Adrenal gland (tissue), 19 donors: ENCODE measurements at places on chromosomes 5 and 9. TPM values are rescaled to one million over a fixed set of nuclear protein-coding genes. Genes with fewer than 3 reads are reported as not detected.
A peak's percentile ranks its signal among the peaks of the same experiment; 100 is the strongest.

- H3K27ac ChIP-seq: peak within 1 kb of the TSS; percentile 86
- peaks cover 10% of the 10 kb centered on the region for H3K4me1 ChIP-seq
- no peak within 1 kb of the TSS for H3K4me3 ChIP-seq
- no peaks in the 10 kb centered on the region for H3K36me3 ChIP-seq
These were observed at the start of gene LTC4S for GRCh38 chr5:179793468-179794139. Gene LTC4S (plus strand): TSS chr5:179793986. CDS start chr5:179794081, 95 bp downstream.

GRCh38 chr5:178527458-178528307 lies 62.5 kb downstream of the COL23A1 start:
- H3K36me3 ChIP-seq: no peaks in the 10 kb centered on the region
- H3K4me1 ChIP-seq: no peaks in the 10 kb centered on the region
- H3K27me3 ChIP-seq: no peaks in the 10 kb centered on the region
- H3K4me3 ChIP-seq: no peak overlapping the region

GRCh38 chr5:178839319-178839704 lies 20.4 kb upstream of the ZNF354B start:
- DNase-seq: peak; percentile 77
- H3K36me3 ChIP-seq: no peaks in the 10 kb centered on the region
- H3K27me3 ChIP-seq: no peaks in the 10 kb centered on the region
- no peak overlapping the region for H3K27ac ChIP-seq
- H3K4me3 ChIP-seq: no peak overlapping the region
- H3K4me1 ChIP-seq: no peaks in the 10 kb centered on the region

DNA sequence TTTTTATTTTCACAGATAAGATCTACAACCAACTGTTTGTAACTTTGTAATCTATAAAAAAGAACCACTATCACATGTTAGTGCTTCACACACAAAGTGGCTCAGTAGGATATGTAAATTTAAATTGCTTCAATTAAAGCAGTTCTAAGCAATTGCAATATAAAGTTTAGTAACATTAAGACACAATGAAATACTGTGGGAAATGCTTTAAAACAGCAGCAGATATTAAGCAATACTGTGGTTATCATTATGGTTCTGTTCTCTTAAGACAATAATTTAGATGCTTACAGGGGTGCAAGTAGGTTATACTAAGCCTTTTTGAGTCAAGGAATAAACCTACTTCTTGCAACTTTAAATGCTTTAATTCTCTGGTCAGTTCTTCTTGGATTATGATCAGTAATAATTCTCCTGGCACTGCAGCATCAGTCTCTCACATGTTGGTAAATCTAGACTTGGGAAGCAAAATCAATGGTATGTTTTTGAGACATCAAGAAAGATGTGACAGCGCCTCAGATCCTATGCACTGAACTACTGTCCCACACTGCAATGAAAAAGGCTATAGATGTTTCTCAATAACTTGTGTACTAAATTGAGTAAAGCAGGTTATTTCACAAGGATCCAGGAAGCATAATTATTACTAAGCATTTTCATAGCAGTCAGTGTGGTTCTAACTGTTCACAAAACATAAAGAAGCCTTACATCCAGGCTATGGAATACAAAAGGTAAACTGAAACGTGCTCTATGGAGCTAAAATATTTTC lies 338.7 kb upstream of the PDE4D start:
- no peaks in the 10 kb centered on the region for H3K36me3 ChIP-seq
- no peaks in the 10 kb centered on the region for H3K4me1 ChIP-seq
- no peak overlapping the region for H3K4me3 ChIP-seq
- no peak for DNase-seq

Gene CARD9
- 3.0 TPM for total RNA-seq

GRCh38 chr9:87659534-87660419 lies 66.1 kb upstream of the CTSL start:
- H3K4me3 ChIP-seq: no peak overlapping the region
- no peak for DNase-seq
- no peak overlapping the region for H3K27ac ChIP-seq
- no peaks in the 10 kb centered on the region for H3K27me3 ChIP-seq
- no peaks in the 10 kb centered on the region for H3K36me3 ChIP-seq
- no peaks in the 10 kb centered on the region for H3K4me1 ChIP-seq

DNA sequence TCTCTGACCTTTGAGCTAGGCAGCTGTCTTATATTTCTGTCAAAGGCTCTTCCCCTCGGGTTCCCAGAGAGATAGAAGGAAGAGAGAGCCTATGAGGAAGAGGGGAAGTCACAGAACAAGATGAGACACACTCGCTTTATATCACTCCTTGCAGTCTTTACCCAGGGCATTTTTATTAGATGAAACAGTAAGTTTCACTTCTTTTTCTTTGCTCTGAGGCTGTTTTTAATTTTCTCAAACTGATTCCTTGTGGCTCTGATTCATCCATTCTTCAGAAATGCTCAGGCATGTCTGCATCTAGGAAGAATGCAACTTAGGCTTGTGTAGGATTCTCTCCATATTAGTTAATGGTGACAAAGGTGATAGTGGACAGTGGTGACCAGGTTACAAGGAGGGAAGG lies 132.9 kb upstream of the CHD1 start:
- H3K4me1 ChIP-seq: no peaks in the 10 kb centered on the region
- no peaks in the 10 kb centered on the region for H3K36me3 ChIP-seq
- H3K27ac ChIP-seq: no peak overlapping the region

GRCh38 chr9:36140086-36141084 lies 3.9 kb downstream of the GLIPR2 start:
- no peak overlapping the region for H3K4me3 ChIP-seq
- H3K27ac ChIP-seq: no peak overlapping the region
- DNase-seq: no peak

DNA sequence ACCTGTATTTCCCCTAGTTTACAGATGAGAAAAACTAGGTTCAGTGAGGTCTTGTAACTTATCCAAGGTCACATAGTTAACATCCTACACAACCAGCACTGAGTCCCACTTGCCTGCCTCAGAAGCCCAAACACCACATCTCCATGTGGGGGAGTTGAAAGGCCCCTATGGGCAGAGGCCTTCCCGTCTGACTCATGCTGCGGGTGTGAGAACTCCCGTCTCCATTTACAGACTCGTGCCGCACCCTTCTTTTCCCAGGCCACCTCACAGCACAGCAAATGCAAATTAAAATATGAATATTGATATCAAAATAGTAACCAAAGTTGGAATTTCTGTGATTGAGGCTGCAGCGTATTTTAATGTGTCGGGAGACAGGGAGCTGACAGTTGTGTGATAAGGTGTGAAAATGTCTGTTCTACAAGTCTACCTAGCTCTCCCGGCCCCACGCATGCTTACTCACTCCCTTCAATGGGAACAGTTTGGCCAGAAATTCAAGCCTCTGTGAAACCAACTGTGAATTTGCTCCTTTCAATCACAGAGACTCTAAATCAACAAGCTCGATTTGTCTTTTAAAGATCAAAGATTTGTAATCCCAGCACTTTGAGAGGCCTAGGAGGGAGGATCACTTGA lies 90.1 kb downstream of the CRB2 start:
- H3K27me3 ChIP-seq: no peaks in the 10 kb centered on the region
- no peaks in the 10 kb centered on the region for H3K4me1 ChIP-seq
- no peak overlapping the region for H3K4me3 ChIP-seq
- H3K27ac ChIP-seq: no peak overlapping the region

Gene SMIM33
- total RNA-seq: not detected

Gene CYFIP2
- total RNA-seq: 52.3 TPM

Gene ESM1
- 2.4 TPM for total RNA-seq

- no peaks in the 10 kb centered on the region for H3K4me1 ChIP-seq
- H3K4me3 ChIP-seq: no peak overlapping the region
- DNase-seq: no peak
- H3K36me3 ChIP-seq: no peaks in the 10 kb centered on the region
- H3K27me3 ChIP-seq: no peaks in the 10 kb centered on the region
These were observed 407.7 kb upstream of the GRAMD2B start for GRCh38 chr5:126015235-126016181.

DNA sequence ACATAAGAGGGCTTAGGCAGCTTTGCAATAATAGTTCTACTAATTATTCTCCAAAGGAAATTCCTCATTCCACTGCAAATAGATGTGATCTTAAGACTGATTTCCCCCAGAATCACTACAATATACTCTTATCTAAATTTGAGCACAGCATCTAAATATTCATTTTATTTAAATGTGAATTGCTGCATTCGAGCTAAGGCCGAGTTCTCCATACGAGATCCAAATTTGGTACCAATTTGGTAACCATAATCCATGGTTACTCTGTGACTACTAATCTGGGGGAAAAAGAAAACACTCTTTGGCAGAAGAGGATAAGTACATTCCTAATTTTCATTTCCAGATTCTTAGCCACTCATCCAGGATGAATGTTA lies 19.7 kb upstream of the RIC1 start:
- H3K4me1 ChIP-seq: peaks cover 6% of the 10 kb centered on the region
- no peaks in the 10 kb centered on the region for H3K36me3 ChIP-seq
- DNase-seq: no peak

DNA sequence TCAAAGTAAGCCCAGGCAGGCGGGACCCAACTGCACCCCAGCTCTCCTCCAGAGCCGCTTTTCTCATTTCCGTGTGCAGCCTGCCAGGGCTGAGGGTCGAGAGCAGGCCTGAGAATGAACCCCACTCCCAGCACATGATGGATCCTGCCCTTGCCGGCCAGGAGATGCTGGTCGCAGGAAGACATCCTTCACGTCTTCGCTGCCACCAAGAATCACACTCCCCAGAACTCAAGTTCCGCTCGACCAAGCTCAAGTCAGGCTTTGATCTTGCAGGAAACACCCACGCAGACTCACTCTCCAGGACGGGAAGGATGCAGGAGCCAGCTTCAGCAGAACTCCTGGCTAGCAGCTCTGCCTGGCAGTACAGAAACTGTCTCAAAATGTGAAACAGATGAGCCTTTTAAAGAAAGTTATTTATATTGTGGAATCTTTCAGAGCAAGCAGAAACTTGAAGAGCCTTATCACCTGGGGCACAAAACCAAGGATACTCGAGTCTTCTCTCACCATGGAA lies 102.4 kb downstream of the ROR2 start:
- H3K4me1 ChIP-seq: peaks cover 13% of the 10 kb centered on the region
- no peak overlapping the region for H3K4me3 ChIP-seq
- no peaks in the 10 kb centered on the region for H3K27me3 ChIP-seq
- DNase-seq: no peak

Gene ETF1
- total RNA-seq: 41.9 TPM

- no peaks in the 10 kb centered on the region for H3K36me3 ChIP-seq
- no peak overlapping the region for H3K4me3 ChIP-seq
- no peaks in the 10 kb centered on the region for H3K27me3 ChIP-seq
- peak; percentile 33 for DNase-seq
- H3K27ac ChIP-seq: no peak overlapping the region
- H3K4me1 ChIP-seq: no peaks in the 10 kb centered on the region
These were observed 48.0 kb upstream of the CEP78 start for GRCh38 chr9:78187763-78188484.

- H3K4me1 ChIP-seq: peaks cover 3% of the 10 kb centered on the region
- no peak for DNase-seq
- H3K36me3 ChIP-seq: no peaks in the 10 kb centered on the region
- no peak overlapping the region for H3K4me3 ChIP-seq
- H3K27me3 ChIP-seq: no peaks in the 10 kb centered on the region
These were observed 33.9 kb upstream of the SEMA4D start for GRCh38 chr9:89531766-89532165.

Gene GNPDA1
- 61.4 TPM for total RNA-seq

DNA sequence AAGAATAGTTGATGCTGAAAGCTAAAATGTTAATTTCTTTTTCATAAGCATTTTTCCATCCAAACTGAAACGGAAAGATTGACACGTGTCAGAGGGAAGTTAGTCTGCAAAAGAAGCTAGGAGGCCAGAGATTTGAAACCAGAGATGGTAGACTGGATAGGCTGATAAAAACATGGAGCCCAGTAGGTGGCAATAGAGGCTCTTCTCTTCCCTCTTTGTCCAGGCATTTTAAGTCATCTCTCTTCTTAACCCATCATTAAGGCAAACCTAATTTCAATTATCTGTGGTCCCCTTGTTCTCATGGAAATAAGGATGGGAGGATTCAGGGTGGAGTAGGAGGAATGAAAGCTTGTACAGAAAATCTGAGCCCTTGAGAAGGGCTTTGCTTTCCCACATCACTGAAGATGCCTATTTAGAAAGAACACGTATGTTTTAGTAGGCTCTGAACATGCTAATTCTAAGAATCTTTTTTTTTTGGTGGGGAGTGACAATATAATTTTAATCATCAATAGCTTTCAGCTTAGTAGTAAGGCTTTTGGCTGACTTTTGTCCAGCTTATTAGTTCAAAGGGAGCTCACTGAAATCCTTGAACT lies 66.6 kb downstream of the ZNF474 start:
- no peak overlapping the region for H3K4me3 ChIP-seq
- H3K36me3 ChIP-seq: no peaks in the 10 kb centered on the region
- H3K4me1 ChIP-seq: no peaks in the 10 kb centered on the region
- no peaks in the 10 kb centered on the region for H3K27me3 ChIP-seq

GRCh38 chr5:79200573-79201183 lies 35.3 kb upstream of the JMY start:
- no peak overlapping the region for H3K4me3 ChIP-seq
- H3K27ac ChIP-seq: no peak overlapping the region
- H3K27me3 ChIP-seq: no peaks in the 10 kb centered on the region
- H3K4me1 ChIP-seq: peaks cover 6% of the 10 kb centered on the region
- H3K36me3 ChIP-seq: no peaks in the 10 kb centered on the region
- DNase-seq: no peak

DNA sequence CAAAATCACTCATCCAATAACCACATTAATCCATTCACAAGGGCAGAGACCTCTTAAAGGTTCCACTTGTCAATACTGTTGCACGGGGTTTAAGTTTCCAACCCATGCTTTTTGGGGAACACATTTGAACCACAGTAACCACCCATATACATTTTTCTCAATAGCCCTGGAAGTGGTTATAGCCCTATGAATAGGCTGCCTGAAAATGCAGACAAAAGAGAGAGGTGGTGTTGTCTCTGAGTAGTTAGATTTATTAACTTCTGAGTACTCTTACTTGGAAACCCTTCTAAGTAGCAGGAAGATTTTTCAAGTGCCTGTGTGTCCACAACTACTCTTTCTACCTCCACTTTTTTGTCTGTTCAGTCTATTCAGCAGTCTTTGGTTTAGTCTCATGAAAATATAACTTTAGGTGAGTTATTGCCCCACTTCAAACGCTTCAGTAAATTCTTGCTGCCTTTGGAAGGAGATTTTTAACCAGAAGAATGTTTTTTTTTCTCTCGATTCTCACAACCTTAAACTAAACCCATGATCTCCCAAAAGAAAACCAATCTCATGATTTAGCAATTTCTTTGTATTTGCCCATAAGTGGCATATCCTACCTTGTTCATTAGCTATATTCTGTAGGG lies 42.6 kb downstream of the ARHGEF28 start:
- H3K27me3 ChIP-seq: no peaks in the 10 kb centered on the region
- peaks cover 35% of the 10 kb centered on the region for H3K4me1 ChIP-seq
- H3K36me3 ChIP-seq: no peaks in the 10 kb centered on the region
- DNase-seq: no peak
- H3K27ac ChIP-seq: no peak overlapping the region
